ENCODE measurements at places on chromosomes 4 and X. TPM values are rescaled to one million over a fixed set of nuclear protein-coding genes. Genes with fewer than 3 reads are reported as not detected.

The TMSB15A gene
- not detected for total RNA-seq

GRCh38 chrX:133323431-133323830, 91.9 kb downstream of the GPC4 start:
- no peak for DNase-seq

DNA sequence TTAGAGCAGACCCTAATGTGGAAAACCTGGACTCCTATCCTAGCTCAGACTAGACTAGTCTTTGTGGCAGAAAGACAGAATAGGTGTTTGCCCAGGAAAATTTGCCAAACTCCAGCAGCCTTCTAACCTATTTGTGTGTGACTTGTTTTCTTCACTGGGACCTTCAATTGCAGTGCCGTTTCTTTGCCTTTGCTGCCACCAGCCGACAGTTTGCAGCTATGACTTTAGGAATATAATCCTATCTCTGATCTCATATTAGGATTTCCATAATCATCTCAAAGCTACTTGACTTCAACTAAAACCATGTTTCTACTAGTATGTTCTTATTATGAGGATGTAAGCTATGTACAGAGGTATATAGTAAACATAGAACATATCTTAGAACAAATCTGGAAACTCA, 60.2 kb upstream of the PGAM4 start:
- no peak for DNase-seq

GRCh38 chrX:155874571-155875244, 6.4 kb upstream of the VAMP7 start:
- no peak for DNase-seq

The UNC5C gene
- 1.7 TPM for total RNA-seq

The ZFYVE28 gene
- 4.4 TPM for total RNA-seq

Data from cardiac septum (tissue), 1 donor.